ENCODE measurements at places on chromosomes 3 and 15.

DNA sequence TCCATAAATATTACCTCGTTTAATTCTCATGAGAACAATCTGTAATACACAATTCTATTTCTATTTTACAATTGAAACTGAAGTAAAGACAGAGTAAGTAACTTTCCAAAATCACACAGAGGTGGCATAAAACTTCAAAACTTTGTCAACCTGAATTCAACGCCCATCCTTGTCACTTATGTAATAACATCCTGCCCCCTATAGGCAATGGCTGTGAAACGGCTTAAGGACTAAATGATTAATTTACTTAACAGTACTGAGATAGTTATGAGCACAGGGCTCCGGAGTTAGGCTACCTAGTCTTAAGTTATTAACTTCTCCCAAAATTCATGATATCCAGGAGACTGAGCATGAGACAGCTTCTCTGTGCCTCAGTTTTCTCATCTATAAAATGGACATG, 293.1 kb upstream of the CHRM5 start:
- no peak for DNase-seq

- peak; percentile 79 for DNase-seq
These were observed 13.2 kb upstream of the ADPGK start for GRCh38 chr15:72796515-72797337.

GRCh38 chr15:80440024-80440423, 35.8 kb downstream of the ARNT2 start:
- no peak for DNase-seq

DNA sequence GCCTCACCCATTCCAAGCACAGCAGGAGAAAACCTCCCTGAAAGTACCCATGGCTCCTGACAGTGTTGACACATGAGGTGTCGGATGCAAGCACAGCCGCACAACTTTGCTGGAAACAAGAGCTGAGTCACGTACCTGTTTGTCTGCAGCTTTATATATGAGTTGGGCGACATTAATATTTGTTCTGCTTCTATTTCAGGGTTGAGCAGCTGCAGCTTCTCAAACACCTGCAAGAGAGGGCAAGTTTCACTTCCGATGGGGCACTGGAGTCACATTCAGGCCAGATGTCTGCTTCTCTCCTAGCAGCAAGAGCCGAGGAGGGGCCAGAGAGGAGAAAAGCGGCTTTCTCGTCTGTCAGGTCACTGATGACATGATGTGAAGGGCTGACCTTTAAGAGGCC, 88.0 kb downstream of the NUP210 start:
- no peak for DNase-seq

GRCh38 chr3:45605534-45605933, 11.0 kb downstream of the LIMD1 start:
- DNase-seq = no peak

DNA sequence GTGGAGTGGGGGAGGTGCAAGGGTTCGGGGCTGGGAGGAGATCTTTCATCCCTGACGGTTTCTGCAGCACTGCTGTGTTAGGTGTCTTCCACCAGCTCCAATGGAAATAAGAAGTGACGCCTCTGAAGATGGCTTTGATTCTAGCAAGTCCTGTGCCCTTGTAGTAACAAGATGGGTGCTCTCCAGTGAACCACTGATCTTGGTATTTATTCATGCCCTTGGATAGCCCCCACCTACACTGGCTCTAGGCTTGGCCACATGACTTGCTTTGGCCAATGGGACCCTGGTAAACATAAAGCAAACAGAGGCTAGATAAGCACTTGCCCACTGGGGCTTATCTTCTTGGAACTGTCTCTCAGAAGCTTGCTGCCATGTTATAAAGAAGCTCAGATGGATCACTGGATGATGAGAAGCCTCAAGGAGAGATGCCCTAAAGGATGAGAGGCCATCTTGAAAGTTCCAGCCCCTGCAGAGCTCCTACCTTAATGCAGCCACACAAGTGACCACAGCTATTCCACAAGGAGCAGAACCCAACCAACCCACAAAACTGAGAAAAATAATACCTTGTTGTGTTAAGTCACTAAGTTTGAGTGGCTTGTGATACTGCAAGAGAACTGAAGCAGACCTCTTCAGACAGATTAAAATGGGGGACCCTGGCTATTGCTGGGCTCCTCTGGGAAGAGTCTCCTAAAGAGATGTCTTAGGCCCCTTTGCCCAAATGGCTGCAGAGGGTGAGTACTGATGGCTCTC, 137.9 kb downstream of the PDCD6IP start:
- DNase-seq = no peak

DNA sequence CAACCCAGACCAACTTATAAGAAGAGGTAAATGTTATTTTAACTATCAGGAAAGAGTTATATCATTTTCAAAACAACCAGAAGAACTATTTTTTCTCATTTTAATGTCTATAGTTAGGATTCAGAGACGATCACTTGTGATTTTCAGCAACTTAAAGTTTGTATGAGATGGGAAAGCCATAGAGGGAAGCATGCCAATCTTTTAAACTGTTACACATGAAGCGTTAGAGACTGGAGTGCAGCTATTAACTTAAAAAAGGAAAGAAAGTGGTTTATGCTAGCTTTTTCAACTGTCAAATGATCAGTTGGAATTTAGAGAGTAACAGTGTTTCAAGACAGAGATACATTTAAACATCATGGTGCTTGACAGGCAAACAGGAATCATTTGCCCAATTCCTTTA, 91.7 kb upstream of the LPP start:
- no peak for DNase-seq

DNA sequence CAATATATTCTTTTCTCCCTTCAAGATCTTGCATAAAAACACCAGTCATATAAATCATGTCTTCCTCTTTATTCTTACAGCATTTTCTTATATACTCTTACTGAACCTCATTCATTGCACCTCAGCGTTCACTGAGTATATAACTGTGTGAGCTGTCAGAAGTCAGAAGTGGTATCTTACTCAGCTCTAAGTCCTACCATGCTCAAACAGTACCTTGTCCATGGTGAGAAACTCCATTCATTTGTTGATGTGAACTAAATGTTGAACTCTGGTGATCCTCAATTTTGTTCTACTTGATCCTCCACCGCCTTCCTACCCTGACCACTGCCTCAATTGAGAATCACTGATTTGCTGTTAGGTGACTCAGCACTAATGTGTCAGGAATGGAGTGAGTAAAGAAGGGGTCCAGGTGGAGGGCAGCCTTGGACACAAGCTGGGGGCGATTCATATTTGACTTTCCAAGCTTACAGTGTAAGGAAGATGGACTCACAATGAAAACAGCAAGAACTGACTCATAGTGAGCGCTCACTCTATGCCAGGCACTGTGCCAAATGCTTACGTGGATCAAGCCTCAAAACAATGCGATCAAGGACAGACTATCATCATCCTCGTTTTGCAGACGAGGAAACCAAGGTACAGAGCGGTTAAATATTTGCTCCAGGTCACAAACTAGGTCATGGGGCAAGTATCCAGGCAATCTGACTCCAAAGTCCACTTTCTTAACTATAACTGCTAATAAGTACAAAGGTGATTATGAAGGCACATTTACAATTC, 13.5 kb upstream of the ZFYVE19 start:
- DNase-seq = no peak

GRCh38 chr15:59611276-59612260, at the start of gene GCNT3:
TSS of gene GCNT3 (plus strand) at chr15:59611783. CDS start at chr15:59618239, 6,456 bp downstream.
- DNase-seq = no peak

GRCh38 chr15:25427861-25428260, 11.0 kb downstream of the UBE3A start:
- DNase-seq = no peak

GRCh38 chr3:100635273-100635701, 25.9 kb downstream of the ADGRG7 start:
- no peak for DNase-seq

- no peak for DNase-seq
These were observed 26.0 kb upstream of the MRPS22 start for GRCh38 chr3:139317660-139318430.

DNA sequence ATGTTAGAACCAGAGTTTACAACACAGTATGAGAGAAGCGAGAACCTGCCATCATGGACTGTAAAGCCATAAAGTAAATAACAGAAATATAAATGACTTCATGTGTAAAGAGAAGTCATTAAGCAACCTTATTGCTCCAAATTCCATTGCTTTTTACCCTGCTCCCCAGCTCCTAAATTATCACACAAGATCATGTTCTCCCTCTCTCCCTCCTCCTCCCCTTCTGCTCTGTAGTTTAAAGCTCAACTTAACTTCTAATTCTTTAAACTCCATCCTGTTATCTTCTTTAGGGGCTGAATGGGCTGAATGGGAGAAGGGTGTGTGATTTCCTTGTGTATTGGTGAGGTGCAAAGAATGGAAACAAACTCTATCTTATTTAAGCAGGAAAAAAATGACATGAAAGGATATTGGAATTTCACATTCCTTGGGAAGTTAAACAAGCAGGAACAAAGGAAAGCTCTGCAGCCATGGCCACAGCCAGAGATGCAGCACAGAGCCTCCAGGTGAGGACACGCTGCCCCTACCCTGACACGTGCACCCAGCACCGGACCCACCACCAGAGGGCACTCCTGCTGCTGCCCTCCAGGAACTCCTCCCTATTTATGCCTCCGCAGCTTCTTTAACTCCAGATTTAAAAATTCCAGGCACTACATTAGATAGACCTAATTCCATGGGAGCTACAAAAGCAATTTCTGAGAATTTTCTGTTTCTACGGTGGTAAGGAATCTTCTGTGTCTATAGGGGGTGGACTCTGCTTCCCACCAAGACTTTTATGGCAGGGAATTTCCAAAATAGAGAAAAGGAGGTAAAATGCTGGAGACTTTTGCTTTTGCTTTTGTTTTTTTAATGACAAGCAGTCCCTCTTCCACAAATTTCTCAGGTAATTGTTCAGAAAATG, 76.9 kb upstream of the ABI3BP start:
- DNase-seq = peak; percentile 86

DNA sequence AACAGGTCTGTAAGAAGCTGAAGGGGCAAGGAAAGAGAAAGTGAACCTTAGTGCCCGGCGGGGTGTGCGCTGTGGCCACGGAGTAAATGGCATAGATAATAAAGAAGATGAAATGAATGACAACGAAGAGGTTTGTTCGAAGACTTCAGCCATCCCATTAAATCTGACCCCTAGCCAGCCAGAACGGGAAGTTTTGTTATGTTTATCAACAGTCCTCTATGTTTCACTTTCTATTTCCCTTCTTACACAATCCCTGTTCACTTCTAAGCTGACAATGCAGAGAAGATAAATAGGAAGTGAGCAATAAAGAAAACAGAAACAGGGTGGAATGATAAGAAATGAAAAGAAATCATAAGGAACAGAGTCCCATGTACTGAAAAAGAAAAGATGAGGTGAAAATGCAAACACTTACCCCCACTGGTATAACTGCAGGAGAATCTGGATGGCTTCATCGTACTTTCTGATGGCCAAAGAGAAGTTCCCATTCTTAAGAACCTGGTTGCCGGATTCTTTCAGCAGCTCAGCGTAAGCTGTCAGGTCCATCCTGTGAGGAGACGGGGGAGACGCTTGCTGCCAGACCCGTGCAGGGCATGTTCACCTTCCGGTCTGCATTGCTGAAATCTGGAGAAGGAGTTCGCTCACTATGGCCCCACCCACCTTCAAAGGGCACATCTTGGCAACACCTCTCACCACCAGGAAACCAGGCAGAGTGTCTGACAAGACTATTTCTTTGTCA, 36.8 kb downstream of the TRANK1 start:
- DNase-seq = peak; percentile 88

GRCh38 chr3:14210843-14211594, 32.4 kb downstream of the LSM3 start:
- no peak for DNase-seq

- peak; percentile 65 for DNase-seq
These were observed 170.5 kb upstream of the PROK2 start for GRCh38 chr3:71955240-71956068.

GRCh38 chr3:151156618-151157216, 46.3 kb downstream of the GPR171 start:
- peak; percentile 83 for DNase-seq

DNA sequence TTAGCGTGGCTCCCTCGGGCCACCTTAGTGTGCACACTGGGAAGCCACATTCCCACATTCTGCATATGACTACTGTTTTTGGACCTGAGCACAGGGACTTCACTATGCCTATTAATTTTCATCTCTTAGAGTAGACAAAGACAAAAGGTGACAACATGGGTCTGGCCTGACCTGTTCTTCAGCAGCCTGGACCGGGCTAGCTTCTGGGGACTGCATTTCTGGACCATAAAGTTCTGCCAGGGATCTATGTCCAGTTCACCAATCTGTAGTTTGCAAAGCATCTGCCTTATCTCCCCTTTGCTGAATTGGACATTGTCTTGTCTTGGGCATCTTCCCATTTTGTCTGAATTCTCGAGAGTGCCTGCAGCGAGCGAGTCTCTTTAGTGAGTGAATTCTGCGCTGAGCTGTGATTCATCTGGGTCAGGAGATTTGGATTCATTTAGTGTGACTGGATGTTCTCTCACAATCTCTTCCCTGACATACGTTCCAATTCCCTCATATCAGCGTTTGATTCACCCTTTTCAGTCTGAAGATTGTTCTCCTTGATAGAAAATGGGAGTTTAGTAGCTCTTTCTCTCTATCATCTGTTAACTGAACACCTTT, 112.2 kb upstream of the PLXNA1 start:
- DNase-seq = no peak

DNA sequence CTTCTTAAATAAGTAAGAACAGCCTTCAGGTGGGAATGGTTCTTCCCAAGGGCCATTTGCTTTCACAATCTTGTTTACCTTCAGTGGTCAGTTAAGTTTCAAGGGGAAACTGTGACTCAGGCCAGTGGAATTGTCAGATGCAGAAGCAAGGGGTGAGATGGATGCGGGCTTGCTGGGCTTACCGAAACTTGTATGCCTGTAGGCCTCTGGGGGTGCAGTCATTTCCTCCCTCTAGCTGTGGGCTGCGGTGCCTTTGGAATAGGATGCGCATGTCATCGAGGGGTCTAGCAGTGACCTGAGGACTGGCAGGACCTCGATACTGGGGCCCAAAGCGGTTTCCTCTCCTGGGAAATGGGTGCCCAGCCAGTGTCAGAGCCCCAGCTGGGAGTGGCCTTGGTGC, 121.6 kb downstream of the EEFSEC start:
- no peak for DNase-seq

DNA sequence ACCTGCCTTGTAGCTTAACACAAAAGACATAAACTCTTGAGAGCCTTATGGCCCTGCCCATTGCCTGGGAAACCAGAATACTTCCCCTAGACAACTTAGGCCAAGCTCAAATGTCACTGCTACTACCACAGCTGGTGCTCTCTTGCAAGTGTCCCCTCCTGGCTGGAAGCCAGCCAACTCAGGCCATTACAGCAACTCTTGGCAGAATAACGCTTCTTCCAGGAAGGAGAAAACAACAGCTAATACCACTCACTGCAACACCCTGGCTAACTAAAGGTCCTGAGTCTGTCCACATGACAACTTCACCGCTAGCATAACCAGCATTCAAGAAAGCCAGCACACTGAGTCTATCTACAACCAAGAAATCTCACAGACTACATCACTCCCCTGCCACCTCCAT, 5.1 kb upstream of the B4GALT4 start:
- no peak for DNase-seq

GRCh38 chr3:134985864-134986715, 191.0 kb downstream of the EPHB1 start:
- no peak for DNase-seq

GRCh38 chr3:24027946-24028345, 82.9 kb downstream of the NR1D2 start:
- no peak for DNase-seq

- DNase-seq = no peak
These were observed 39.3 kb downstream of the RHCG start for GRCh38 chr15:89457086-89457485.

GRCh38 chr3:25855266-25855784, 65.4 kb downstream of the OXSM start:
- no peak for DNase-seq

Data from activated CD4-positive, alpha-beta T cell treated with anti-CD3 and anti-CD28 coated beads, Interleukin-2, amount 10 ng/mL, durations not matched to agents 24 days and 14 days (primary cell).